Activated CD4-positive, alpha-beta T cell treated with anti-CD3 and anti-CD28 coated beads, Interleukin-2, amount 50 U/mL, for 24 hours (primary cell): ENCODE measurements at places on chromosomes 7 and 10.

- DNase-seq: no peak
Observed at GRCh38 chr7:42210779-42211178, 26.2 kb downstream of the GLI3 start.

DNA sequence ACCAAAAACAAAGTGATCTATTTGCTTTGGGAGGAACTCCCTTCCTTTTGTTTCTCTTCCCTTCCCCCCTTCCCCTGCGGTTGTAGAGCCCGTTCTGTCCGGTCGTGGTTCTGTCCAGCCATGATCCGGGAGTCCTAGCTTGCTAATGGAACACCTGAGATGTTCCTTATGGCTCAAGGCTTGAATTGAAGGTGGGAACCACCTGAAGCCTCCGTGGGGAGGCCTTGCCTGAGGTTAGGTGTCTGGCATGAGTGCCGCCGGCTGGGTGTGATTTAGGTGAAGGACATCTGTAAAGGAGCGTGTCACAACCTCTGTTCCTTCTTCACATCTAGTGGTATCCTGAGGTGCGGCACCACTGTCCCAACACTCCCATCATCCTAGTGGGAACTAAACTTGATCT, 46.2 kb downstream of the DAGLB start:
- no peak for DNase-seq

GRCh38 chr7:46291601-46292150, 370.6 kb upstream of the IGFBP3 start:
- DNase-seq: no peak

DNA sequence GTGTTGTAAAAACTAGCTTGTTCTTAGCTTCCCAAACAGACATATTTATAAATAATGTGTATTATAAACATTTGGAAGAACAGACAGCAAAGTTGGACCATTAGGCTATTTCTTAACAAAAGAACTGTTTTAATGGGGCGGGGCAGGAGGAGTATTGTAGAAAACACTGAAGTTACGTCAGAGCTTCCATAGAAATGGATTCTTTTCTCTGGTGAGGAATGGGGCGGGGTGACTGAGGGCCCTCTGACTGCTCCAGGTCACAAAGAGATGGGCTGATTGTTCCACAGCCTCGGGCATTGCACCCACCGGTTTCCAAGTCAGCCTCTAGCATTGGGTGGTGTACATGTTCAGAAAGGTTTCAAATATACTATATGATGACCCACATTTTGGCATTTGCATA, 36.8 kb upstream of the ADAM12 start:
- DNase-seq: no peak

GRCh38 chr7:132162556-132163144, 413.6 kb downstream of the PLXNA4 start:
- DNase-seq: no peak

DNA sequence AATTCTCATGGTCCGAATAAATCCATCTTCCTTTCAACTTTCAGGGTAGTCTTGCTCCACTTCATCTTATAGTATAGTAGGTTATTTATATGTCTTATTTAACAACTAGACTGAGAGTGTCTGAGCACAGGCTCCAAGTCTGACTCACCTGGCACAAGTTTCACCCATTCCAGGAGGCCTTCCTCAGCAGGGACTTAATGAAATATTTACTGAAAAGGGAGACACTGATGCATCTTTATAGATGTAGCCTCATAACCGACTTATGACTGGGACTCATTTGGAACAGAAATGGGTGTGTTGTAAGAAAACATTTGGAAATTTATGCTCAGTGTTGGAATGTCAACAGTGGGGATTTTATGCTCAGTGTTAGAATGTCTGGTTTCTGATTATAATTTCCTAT, 59.9 kb downstream of the CH25H start:
- DNase-seq: no peak

GRCh38 chr7:134694767-134695166, 48.1 kb downstream of the BPGM start:
- no peak for DNase-seq

GRCh38 chr7:24368161-24368560, 84.2 kb downstream of the NPY start:
- DNase-seq: no peak

GRCh38 chr10:33115738-33116719, 158.0 kb upstream of the ITGB1 start:
- DNase-seq: no peak

DNA sequence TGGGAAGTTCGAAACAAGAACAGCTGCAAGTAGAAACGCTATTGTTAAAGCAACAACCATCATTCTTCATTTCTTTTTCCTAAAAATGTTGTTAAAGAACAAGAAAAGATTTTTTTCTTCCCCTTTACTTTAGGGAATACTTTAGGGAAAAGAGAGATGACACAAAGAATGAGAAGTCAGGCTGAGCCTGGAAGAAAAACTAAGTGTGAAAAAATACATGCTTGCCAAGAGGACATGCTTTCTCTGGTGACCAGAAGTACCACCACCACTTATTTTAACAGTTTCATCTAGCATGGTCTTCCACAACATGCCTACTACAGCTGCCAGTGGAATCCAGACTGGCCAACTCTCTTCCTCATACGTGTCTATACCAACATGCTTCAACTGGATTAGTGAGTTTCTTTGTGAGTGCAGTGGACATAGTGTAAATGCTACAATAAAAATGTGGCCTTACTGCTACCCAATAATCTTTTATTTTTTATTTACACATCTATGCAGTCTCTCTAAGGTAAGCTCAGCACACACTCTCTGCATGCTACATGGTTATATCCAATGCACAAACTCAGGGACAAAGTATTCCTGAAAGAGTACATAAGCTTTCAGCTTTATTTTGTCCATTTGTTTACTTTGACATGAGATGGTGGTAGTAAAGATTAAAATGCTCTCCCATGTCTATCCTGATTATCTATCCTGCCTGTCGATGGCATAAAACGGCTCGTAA, 196.2 kb downstream of the TAX1BP1 start:
- DNase-seq: no peak

- no peak for DNase-seq
Observed at GRCh38 chr7:85285527-85285926, 98.7 kb upstream of the SEMA3D start.

DNA sequence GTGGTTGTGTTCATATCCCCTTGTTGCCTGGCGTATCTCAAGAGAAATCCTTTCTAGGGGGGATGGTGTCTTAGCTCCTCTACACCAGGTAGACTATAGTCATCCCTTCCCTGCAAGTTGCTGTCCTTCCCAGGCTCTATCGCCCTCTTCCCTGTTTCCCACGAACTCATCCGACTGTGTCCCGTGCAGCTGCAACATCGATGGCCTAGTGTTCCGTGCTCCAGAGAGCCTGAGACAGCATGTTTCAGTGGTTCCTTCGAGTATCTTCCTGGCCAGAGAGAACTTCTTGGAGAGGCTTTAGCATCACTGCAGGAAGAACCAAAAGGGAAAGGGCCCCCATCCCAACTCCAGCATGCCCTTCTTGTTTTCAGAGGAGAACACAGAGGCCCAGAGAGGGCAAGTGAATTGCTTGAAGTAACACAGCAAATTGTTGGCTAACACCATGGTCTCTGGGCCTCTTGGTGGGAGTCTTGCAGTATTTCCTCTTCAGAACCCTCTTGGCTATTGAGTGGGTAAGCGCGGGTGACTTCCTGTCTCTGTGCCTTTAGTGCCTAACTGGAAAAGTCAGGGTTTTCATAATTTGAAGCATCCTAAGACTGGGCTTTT, 162.9 kb downstream of the RGS10 start:
- DNase-seq: no peak

DNA sequence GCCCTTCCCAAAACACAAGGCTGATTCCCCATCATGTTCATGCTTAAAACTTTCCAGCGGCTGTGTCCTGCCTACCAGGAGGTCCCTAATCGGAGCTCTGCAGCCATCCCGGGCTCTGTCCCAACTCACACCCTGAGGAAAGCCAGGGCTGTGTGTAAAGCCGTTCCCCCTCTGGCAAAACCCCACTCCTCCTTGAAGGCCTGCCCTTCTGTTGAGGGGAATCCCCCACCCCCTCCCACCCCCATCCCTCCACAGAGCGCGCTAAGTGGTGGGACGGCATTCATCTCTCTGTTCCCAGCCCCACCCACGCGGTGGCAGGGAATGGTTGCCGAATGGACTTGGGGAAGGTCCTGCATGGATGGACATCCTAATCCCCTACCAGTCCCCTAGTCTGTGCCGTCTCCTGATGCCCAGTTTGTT, 667 bp upstream of the TMEM120A start:
- DNase-seq: no peak

DNA sequence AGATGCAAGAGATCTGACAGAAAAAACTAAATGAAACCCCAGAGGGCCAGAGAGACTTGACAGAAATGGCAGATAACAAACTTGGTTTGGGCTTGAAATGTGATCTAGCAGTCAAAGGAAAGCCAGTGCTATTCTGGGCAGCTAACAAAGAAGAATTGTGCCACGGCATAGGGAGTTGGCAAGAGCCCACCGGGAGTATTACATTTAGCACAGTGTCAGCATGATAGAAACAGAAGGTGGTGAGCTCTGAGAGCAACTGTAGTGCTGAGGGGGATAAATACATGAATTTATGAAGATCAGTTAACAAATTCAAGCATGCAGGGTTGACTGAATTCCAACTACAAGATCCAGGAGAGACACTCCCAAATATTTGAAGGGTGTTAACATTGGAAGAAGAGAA, 91.1 kb downstream of the AHCYL2 start:
- DNase-seq: no peak

DNA sequence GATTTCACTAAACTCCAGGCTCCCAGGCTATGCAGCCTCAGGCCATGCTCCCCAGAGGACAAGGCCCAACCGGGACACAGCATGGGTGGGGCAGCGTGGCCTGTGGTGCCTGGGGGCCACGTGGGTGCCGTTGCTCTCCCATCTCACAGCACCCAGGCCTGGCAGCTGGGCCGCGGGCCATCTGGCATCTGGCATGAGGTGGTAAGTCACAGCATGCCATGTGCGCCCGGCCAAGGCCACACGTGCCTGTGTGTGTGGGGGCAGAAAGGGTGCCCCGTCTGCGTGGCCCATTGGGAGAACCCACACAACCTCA, 204.1 kb downstream of the EBF3 start:
- no peak for DNase-seq

DNA sequence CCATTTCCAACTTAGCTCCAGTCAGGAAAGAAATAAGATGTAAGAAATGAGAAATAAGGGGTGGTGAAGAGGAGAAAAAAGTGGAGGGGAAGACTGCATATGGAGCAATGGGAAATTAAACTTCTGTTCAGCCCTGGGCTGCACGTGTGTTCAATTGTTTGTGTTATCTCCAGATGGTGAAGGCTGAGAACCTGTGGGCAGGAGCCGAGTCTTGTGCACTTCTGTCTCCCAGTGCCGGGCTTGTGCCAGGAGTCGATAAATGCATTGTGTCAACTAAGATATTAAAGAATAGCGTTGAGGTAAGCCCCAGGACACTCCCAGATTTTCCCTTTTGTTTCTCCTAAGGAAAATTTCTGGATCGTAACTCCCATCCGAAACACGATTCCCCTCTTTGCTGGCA, 98.2 kb downstream of the PRLHR start:
- DNase-seq: no peak

DNA sequence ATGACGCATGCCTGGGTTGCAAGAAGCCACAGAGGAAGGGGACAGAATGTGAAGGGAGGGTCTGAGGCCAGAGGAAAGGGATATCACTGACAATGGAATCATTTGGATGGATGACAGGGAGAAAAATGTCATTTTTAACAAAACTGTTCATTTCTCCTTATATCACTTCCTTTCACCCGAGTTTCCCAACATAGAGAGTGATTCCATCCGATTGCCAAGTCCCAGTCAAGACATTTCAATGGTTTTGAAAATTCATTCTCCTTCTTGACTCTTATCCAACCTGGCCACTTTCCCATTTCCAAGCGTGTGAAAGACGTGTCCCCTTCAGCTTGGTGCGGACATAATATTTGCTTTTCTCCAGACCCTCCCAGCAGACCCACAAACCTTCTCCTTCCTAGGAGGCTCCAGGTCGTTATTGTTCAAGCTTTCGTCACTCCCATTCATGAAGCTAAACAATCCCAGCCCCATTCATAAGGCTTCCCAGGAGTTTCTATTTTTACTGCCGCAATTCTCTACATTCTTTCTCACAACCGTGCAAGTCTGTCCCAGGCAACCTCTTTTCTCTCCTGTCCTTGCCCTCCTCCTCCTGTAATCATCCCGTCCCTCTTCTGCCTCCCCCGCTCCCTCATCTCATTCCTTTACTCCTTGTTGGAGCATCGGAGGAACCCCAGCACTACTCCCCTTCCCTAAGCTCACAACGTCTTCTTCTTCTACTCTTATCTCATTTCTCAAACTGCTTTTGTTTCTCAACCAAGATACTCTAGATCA, 301.3 kb upstream of the KLF6 start:
- DNase-seq: no peak

GRCh38 chr7:90727412-90727811, 131.3 kb downstream of the CDK14 start:
- no peak for DNase-seq

GRCh38 chr10:62852961-62853702, 37.0 kb upstream of the EGR2 start:
- no peak for DNase-seq

DNA sequence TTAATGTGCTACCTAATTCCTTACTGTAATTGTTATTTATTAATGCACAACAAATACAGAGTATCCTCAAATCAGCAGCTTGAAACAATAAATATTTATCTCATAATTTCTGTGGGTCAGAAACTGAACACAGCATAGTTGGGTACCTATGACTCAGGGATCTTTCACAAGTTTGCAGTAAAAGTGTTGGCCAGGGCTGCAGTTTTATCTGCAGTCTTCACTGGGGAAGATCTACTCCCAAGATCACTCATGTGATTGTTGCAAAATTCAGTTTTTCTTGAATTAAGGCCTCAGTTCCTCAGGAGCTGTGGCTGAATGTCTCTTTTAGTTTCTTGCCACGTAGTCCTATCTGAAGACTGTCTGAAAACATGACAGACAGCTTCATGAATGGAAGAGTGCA, 237.8 kb downstream of the ZWINT start:
- no peak for DNase-seq

- no peak for DNase-seq
Observed at GRCh38 chr10:50316174-50316573, 64.9 kb upstream of the ASAH2 start.

GRCh38 chr10:7756360-7756992, 31.3 kb downstream of the KIN start:
- no peak for DNase-seq

DNA sequence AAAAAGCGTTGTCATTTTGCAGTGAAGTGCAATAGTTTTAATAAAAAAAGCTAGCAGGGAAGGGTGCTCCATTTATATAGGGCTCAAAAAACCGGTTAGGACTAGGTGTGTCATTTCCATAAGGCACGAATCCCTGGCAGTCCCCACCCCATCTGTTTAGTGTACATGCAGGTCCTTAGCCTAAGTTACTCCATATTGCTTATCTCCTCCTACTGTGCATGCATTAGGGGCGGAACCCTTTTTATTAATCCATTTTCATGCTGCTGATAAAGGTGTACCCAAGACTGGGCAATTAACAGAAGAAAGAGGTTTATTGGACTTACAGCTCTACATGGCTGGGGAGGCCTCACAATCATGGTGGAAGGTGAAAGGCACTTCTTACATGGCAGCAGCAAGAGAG, 301.4 kb downstream of the ABCA13 start:
- no peak for DNase-seq
